ENCODE measurements at places on chromosomes 11 and 22. TPM values are rescaled to one million over a fixed set of nuclear protein-coding genes. Genes with fewer than 3 reads are reported as not detected.

- no peak for DNase-seq
These were observed 381.6 kb downstream of the ETS1 start for GRCh38 chr11:128205796-128206195.

- DNase-seq, result no peak
These were observed 27.4 kb downstream of the TSPAN4 start for GRCh38 chr11:870127-870413.

GRCh38 chr11:60942219-60942618 is 9.8 kb downstream of the SLC15A3 start:
- no peak for DNase-seq

GRCh38 chr11:107590460-107591377 is at the start of gene ELMOD1:
Gene ELMOD1, plus strand, starts transcription at chr11:107591147. Its CDS starts 27,043 bp downstream, at chr11:107618190.
- peak; percentile 52 for DNase-seq

- no peak for DNase-seq
These were observed 2.7 kb downstream of the CD5 start for GRCh38 chr11:61104963-61105362.

- peak; percentile 95 for DNase-seq
These were observed 21.5 kb upstream of the TXNRD2 start for GRCh38 chr22:19962909-19963806.

GRCh38 chr11:69832561-69833413 is 13.6 kb upstream of the FGF3 start:
- peak; percentile 27 for DNase-seq

DNA sequence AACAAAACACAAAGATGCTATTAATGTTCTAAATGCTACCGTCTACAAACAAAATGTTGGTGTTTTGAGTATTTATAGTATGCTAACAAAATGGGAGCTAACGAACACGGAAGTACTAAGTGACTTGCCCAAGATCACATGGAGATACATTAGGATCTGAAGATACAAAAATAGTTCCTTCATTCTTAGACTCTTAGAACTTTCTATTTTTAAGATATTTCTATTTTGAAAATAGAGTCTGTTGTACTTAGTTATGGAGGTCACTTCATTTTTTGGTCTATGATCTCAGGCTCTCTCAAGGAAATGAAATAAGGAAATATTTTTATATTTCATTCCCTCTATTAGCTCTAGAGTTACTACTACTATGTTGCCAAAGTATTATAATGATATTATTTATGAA is 64.2 kb downstream of the APOL5 start:
- DNase-seq, result no peak

GRCh38 chr11:2987881-2988861 is 4.0 kb downstream of the NAP1L4 start:
- no peak for DNase-seq

DNA sequence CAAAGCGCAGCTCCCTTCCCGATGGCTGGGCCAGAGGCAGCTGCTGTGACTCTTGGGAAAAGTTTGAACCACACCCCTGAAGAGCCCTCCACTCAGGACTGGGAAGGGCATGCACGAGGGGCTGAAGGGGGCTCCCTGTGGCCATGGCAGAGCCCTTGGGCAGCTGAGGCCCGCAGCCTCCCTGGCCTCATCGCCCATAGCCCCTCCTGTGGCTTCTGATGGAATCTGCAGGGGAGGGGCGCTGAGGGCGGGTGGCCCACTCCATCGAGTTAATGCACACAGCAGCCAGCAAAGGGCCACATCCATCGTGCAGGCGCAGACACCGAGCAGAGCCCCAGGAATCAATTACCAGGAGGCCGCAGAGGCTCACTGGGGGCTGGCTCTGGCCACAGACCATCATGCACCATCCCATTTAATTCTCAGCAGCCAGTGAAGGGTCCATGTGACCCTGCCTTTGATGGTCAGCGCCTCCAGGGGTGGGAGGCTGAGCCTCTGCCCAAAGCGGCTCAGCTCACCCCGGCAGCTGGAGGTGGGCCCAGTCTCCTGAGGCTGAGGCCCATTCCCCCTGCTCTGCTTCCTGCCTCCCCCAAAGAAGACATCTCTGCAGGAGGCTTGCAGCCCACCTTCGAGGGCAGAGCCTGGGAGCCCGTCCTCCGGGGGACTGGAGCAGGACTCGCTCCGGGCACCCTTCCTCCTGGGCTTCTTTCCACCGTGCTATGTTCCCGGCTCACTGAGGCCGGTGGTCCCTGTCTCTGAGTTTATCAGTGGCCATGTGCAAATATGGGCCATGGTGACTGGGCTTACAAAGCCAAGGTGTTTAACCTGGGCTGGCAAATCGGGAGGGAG is 1410.2 kb downstream of the BRD1 start:
- peak; percentile 32 for DNase-seq

GRCh38 chr11:74205181-74205580 is 34.1 kb downstream of the PPME1 start:
- no peak for DNase-seq

GRCh38 chr11:67114275-67114896 is 4.7 kb upstream of the KDM2A start:
- DNase-seq, result no peak

DNA sequence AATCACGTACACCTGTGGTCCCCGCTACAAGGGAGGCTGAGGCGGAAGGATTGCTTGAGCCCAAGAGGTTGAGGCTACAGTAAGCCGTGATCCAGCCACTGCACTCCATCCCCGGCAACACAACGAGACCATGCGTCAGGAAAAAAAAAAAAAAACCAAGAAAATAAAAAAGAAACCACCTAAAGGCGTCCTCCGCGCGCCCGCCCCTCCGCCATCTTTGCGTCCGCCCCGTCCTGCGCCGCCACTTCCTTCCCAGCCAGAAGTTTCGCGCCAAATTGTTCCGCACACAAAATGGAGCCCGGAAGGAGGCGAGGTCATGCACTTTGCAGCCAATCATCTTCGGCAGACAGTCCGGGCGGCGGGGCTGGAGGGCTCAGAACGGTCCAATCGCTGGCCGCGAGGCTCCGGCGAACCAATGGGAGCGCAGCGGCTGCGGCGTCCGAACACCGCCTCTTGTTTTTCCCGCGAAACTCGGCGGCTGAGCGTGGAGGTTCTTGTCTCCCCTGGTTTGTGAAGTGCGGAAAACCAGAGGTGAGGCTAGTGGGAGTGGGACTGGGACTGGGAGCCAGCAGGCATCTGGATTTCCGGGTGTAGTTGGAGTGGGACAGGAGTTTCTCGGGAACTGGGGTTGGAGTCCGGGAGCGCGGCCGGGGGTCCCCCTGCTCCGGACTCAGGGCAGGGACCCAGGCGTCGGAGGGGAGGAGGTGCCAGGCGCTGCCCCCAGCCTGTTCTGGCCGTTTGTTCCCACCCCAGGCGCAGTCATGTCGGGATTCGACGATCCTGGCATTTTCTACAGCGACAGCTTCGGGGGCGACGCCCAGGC is at the start of gene MCM5:
Gene MCM5, plus strand, starts transcription at position 463 of the 823 bp plus-strand sequence. Its CDS starts 299 bp downstream, at position 762.
- peak; percentile 97 for DNase-seq

- no peak for DNase-seq
These were observed 30.6 kb downstream of the RSF1 start for GRCh38 chr11:77789731-77790476.

DNA sequence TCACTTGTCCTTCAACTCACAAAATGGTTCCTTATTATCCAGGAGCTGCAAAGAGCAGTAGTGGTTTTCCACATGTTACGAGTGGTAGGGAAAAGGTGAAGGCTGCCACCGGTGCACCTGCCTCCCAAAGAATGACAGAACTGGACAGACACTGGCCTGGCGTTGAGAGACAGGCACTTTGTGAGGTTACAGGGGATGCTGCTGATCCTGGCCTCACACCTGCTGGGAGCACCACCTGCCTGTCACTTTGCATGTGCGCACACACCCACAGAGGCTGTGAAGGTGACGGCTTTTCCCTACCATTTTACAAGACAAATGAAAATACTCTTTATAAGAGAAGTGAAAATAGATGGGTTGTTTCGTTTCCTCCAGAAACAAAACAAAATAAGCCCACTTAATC is 175.3 kb upstream of the B3GAT1 start:
- DNase-seq, result no peak

DNA sequence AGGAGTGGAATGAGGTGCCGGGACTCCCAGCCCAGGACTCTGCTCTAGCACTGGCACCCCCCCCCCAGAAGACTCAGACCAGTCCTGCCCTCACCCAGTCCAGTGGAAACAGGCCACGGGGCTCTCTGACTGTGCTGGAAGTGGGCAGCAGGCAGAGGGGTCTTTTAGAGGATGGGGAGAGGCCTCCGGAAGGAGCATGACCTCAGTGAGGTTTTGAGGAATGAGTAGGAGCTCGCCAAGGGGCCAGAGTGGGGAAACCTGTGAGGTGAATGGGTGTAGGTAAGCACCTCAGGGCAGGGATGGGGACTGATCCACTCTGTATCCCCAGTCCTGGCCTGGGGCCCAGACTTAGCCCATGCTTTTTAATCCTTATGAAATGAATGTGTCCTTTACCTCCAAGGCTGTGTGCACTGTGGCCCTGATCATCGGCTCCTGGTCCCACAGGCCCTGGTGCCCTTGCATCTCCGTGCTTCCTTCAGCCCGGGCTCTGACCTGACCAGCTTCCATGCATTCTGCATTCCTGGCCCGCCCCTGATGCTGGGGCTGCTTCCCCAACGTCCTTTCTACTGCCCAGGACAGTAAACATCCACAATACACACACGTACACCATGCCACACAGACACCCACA is 24.4 kb upstream of the RFPL3 start:
- peak; percentile 28 for DNase-seq

GRCh38 chr11:132158091-132158490 is 787.7 kb downstream of the NTM start:
- DNase-seq, result no peak

GRCh38 chr11:118748056-118748455 is 42.9 kb downstream of the DDX6 start:
- no peak for DNase-seq

- DNase-seq, result no peak
These were observed 16.1 kb upstream of the RELT start for GRCh38 chr11:73359930-73360742.

DNA sequence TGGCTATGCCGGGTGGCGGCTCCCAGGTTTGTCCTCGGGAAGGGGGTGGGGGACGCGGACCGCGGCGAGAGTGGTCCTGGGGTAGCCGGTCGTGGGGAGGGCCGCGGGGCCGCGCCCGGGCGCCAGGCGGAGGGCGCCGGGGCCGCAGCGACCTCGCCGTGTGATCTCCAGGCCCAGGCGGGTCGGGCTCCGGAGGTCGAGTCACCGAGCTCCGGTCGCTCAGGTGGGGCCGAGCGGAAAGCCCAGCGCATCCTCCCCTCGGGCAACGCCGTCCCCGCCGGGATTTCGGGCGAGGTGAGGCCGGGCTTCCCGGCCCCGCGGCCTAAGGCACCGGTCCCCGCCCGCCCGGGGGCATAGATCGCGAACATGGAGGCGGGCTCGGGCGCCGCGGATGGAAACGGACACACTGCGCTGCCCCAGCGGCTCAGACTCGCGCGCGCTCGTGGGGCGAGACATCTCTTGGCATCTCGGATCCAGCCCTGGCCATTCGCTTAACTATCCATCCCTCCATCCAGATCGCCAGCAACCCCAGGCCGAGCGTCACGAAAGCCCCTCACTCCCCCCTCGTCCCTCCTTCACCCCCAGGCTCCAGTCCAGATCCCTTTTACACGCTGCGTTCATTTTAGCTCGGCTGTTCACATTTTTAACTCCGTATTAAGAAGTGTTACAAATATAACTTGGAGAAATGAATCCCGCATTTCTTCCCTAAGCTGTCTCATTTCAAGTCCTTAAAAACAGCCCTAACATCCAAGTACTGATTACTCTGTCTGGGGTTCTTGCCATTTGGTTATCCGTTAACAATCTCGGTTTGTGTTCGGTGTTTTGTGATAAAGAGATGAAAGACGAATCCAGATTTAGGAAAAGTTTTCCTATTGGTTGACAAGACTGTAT is 460 bp downstream of the ZC3H12C start:
- DNase-seq, result no peak

DNA sequence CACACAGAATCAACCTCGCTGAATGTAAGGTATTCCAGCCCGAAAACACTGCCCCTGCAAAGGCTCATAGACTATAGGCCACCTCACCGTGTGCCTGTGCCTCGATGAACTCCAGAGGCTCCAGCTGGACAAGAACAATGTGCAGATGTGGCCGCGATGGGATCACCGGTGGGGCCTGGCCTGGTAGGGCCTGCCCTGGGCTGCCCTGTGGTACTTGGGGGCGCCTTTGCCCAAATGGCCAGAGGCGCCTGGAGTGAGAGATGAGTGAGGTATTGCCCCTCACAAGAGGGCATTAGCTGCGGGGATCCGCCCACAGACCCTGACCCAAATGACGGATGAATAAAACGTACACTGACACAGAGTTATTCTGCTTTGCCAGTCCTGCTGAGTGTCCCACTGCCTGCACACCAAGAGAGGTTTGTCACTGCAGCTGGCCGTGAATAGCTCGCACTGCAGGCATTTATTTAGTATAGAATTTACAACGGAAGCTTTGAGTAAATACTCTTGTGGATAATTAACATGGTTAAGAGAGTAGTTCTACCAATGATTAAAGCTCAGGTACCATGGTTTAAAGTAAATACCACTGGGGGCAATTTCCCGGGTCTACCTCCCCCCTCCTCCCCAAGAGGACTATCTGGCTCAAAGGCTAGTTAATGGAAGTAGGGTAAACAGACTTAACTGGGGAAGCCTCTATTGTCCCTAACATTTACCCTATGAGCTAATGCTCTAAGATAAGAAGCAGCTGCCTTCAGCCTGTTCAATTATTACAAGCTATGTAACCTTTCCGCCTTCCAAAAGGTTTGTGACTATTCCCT is 101.1 kb upstream of the IGLL5 start:
- no peak for DNase-seq

- DNase-seq, result no peak
These were observed 6.6 kb upstream of the NXPE1 start for GRCh38 chr11:114566276-114566675.

The MMP8 gene
- not detected for total RNA-seq

The CCDC15 gene
- 0.94 TPM for total RNA-seq

The DDI1 gene
- total RNA-seq, result not detected

The GTSE1 gene
- 6.9 TPM for total RNA-seq

The KRTAP5-7 gene
- not detected for total RNA-seq

The MAPK8IP2 gene
- 0.66 TPM for total RNA-seq

The RHBDD3 gene
- total RNA-seq, result 25.4 TPM

The TMA7B gene
- total RNA-seq, result not detected

The TMEM86A gene
- 4.4 TPM for total RNA-seq

The GAL3ST3 gene
- total RNA-seq, result not detected

The LMO2 gene
- total RNA-seq, result 9.1 TPM

The OR2AT4 gene
- total RNA-seq, result not detected

The RFPL1 gene
- not detected for total RNA-seq

The MPZL2 gene
- total RNA-seq, result 22.3 TPM
